Stimulated activated CD8-positive, alpha-beta memory T cell treated with anti-CD3 and anti-CD28 coated beads, Interleukin-4, amount 100 ng/mL, for 4 hours (primary cell): ENCODE measurements at places on chromosomes 11 and 22.

GRCh38 chr11:88431675-88432341, 94.3 kb upstream of the CTSC start:
- no peak for DNase-seq

- no peak for DNase-seq
These were observed 36.0 kb downstream of the PHLDB1 start for GRCh38 chr11:118643142-118643994.

DNA sequence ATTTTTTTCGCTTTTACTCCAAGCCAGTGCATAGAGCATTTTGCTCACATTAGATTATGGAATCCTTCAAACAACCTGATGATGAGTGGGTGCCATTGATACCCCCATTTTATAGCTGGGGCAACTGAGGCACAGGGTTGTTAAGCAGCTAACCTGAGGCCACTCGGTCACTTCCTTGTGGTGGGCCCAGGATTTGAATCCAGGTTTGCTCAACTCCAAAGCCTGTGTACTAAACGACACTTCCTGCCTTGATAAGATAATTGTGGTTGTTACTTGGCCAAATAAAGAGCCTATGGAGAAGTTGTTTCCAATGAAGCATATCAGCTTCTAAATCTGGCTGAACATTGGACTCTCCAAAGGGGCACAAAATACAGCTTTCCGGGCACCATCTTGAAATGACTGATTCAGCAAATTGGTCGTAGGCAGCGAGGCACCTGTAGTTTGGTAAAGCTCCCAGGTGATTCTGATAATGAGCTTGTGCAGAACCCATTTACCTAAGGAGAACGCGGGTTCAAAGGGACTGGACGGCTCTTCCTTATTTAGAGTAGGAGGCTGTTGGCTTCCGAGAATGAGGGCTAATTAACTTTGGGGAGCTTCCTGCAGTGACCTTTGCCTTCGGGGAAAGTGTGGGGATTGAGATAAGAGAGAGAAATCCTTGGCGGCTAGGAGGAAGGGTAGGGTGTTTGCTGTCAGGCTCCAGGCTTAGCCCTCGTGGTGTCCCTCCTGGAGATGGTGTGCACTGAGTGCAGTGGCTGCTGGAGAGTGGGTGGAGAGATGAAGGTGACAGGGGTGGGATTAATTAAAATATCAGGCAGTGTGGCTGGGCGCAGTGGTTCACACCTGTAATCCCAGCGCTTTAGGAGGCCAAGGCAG, 17.5 kb upstream of the EHF start:
- DNase-seq: no peak

DNA sequence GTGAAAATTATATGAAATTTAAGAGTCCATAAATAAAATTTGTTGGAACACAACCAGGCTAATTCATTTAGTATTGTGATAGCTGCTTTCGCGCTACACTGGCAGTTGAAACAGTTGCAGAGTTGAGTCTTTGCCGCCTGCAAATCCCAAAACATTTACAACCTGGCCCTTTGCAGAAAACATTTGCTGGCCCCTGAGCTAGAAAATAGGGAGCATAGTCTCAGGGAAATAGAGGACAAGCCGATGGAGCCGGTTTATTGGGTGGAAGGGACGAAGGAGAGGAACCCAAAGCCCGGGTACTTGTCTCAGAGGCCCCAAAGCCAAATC, 527 bp upstream of the SAC3D1 start:
- no peak for DNase-seq

GRCh38 chr11:132590986-132591385, 941.3 kb downstream of the OPCML start:
- DNase-seq: no peak

- no peak for DNase-seq
These were observed 24.2 kb downstream of the ASPHD2 start for GRCh38 chr22:26453216-26453615.

DNA sequence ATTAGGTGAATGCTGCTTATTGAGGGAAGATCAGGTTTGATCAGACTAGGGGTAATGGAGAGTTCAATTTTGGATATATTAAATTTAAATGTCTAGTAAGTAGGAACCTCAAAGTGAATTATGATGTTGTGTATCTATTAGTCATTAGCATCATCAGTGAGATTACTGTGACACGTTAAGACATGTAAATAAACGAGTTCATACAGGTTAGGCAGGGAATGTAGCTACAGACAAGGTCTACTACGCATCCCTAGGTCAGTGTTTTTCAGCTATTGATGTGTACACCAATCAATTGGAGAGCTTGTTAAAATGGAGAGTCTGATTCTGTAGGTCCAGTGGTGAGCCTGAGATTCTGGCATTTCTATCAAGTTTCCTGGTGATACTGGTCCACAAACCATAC, 120.1 kb upstream of the LRRC4C start:
- no peak for DNase-seq

- no peak for DNase-seq
These were observed 275.3 kb downstream of the C11orf87 start for GRCh38 chr11:109697140-109697843.

GRCh38 chr11:69635195-69635594, 5.8 kb upstream of the CCND1 start:
- no peak for DNase-seq

GRCh38 chr22:31488988-31489617, 539 bp downstream of the EIF4ENIF1 start:
- DNase-seq: no peak

DNA sequence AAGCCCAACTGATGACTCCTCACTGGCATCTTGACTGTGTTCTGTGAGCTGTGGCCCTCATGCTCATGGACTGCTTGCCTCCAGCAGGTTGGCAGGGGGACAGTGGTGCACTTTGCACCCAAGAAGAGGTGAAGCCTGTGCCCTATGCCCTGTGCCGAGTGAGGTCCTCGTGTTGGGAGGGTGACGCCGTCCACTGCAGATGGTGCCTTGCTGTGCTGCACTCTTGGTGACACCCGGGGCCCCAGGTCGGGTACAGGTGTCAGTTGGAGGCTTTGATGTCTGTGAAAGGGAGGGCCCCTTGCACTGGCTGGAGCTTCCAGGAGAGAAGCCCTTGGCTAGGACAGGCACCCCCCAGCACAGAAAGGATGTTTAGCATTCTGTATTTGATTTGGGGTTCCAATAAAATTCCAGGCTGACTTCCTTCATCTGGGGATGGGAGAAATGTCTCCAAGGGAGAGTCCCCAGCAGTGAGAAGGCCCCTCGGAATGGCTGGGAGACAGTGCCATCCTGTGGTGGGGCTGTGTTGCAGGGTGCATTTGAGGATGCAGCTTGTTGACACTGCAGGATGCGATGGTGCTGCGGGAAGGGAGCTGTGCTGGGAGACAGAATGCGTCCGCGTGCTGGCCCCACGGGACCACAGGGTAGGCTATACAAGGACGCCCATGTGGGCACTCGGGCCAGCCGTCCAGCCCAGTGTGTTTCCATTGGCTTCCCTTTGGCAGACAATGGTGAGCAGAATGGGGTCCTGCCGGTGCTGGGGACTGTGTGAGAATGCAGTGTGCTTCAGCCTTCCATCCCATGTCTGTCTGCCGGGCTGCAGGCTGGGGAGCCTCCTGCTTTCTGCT, 2.5 kb upstream of the ZDHHC8 start:
- DNase-seq: no peak

DNA sequence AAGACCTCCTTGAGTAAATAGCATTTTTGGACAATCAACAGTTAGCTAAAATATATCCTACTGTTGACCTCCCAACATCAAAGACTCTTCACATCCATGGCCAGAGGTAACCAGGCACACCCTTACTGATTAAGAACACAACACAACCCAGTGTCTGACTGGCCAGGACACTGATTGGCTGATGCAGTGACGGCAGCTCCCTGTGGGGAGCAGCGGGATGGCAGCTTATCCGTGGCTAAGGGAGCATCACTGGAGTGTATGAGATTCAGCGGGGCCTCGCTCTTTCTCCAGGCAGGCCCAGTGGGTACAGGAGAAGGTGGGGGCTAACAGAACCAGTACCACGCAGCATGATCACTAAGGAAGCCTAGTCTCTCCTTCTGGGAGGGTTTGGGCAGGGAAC, 10.3 kb upstream of the IL2RB start:
- no peak for DNase-seq

DNA sequence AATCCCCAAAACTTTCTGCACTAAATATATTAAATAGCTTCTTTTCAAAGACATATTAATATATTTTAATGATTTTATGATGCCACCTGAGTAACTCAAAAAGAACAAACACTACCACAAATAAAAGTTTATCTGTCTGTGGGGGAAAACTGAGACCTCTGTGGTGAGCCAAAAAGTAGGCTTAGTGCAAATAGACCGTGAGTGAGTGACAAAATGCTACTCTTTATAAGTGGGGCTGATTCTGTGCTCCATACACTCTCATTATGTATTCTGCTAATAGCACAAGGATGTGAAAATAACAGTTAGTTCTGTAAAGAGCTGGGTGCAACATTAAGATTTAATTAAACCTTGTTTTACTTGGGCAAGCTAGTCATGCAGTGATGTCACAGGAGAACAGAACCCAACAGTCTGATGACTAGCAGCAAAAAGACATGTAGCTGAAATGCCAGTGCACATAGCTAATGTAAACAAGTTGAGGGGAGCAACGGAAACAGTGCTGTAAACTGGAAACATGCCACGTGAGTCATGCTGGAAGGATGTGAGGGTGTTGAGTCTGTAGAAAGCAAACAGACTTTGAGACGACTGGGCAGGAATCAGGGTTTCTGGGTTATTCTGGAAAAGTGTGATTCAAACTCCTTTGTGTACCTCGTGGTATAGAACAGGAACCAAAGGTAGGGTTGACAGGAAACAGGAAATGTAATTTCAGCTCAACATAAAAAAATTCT, 1130.4 kb downstream of the LRRC4C start:
- no peak for DNase-seq

DNA sequence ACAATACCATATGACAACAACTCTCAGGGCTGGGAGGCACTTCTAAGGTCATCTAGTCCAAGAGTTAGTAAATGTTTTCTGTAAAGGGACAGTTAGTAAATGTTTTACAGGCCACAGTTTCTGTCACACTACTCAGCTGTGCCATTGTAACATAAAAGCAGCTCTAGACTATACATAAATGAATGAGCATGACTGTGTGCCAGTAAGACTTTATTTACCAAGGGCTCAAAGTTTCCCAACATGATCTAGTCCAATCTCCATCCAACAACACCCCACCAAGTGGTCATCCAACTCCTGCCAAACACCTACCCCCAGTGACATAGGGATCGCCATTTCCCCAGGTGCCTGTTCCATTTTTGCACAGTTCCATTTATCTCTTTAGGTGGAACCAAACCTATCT, 12.1 kb downstream of the SERGEF start:
- no peak for DNase-seq

DNA sequence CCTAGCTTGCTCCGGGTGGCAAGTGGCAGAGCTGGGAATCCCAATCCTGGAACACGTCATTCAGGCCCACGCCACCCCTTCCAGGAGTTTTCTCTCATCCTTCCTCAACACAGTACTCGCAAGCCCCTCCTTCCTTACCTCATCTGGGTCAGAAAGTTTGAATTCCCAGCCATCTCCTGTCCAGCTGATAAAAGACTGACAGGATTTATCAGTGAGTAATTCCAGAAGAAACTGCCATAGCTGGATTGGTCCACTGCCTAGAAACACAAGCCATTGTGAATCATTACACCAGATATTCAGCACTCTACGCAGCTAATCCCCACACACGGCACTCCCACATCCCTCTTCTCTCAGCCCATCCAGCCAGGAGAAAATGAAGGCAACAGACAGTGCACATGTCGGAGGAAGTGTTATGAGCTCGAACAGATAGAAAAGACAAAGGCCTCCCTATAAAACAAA, 124.0 kb downstream of the ETS1 start:
- DNase-seq: no peak

GRCh38 chr22:49077036-49077393, 750.7 kb downstream of the BRD1 start:
- no peak for DNase-seq

DNA sequence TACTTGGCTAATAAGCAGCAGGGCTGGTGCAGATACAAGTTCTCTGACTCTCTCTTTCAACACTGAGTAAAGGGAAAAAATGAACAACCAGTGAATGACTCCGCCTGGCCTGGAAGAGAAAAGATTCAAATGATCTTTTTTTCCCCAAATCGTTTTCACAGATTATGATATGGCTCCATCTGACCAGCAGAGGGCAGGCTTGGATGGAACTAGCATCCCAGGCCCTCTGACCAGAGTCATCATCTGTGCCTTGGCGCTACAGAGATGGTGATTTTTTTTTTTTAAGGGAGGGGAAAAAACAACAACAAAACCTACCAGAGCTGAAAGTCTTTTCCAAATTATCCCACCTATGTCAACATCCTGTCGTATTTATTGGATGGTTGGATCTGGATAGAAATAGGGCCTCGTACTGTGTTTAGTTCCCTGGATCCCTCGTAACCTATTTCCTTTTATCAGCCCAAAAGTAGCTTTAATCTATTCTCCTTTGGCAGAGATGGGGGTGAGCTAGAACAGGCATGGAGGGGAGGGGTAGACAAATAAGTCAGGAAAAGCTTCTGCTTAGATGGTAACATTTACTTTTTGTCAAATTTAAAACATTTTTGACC, 69.7 kb downstream of the PRSS23 start:
- no peak for DNase-seq

DNA sequence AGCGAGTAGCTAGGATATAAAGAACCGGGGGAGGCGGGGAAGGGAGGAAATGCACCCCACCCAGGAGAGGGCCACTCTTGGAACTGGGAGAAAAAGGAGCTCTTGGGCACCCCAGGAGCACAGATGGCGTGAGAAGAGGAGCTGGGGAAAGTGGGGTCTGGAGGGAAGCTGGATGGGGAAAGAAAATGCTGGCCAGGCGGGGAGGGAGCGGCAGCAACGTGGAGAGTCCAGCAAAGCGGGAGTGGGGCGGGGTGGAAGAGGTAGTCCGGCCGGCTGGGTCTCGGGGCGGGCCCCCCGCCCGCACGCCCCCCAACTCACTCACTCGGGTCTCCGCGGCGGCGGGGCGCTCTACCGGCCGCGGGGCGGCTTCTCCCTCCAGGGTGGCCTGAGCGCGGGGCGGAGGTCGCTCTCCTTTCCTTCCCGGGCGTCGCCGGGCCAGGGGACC, 522 bp downstream of the TOB2 start:
- DNase-seq: no peak

DNA sequence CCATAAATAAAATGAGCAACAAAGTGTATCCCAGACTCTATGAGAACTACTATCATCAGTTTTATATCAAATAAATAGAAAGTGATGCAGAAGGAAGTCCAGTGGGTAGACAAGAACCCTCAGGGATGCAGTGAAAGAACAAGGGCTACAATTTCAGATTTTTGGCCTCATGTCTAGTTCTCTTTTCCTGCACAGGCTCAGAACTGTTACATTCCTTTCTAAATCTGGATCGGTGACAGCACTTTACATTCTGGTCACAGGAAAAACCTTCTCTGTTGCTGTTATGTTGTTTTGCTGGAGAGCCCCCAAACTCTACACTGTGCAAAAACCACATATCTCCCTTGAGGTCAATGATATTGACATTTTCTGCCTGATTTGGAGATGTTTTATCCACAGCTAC, 108.8 kb upstream of the ANO5 start:
- no peak for DNase-seq

GRCh38 chr11:127648583-127648982, 648.0 kb upstream of the KIRREL3 start:
- DNase-seq: no peak
